Inflammatory macrophage (primary cell): ENCODE measurements at places on chromosomes 7 and 10.

DNA sequence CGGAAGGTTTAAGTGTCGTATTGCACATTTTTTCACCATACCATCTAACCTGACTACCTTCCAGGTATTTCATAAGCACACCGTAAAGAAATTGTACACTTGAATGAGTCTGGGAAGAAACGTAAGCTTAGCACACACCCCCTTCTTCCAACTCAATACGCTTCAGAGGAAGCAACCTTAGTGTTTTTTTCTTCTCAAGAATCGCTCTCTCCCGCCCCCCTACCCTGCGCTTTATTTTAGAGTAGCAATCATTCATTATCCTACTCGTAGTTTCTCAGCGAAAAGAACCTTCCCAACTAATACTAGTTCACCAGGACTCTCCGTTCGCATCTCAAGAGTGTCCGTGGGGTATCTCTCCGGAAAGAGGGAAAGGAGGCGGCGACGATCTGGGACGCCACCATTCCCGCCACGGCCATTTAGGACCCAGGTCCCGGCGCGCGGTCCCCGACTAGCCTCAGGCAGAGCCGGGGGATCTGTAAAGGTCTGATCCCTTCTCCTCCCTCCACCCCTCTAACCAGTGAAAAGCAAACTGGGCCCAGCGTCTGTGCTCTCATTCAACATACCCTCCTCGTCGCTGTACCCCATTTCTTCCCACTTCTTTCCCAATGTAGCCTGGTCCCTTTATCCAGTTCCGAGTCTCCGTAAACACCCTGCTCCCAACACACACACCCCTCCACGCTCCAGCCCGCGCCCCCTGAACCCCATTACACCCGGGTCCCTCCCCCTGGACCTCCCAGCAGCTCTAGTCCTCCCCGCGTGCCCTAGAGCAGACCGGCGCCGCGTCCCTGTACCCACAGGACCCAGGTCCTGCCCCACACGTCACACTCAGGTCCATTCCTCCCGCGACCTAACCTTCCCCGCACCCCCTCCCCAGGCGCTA, 16.0 kb downstream of the MYOZ1 start:
- DNase-seq = peak; percentile 10

DNA sequence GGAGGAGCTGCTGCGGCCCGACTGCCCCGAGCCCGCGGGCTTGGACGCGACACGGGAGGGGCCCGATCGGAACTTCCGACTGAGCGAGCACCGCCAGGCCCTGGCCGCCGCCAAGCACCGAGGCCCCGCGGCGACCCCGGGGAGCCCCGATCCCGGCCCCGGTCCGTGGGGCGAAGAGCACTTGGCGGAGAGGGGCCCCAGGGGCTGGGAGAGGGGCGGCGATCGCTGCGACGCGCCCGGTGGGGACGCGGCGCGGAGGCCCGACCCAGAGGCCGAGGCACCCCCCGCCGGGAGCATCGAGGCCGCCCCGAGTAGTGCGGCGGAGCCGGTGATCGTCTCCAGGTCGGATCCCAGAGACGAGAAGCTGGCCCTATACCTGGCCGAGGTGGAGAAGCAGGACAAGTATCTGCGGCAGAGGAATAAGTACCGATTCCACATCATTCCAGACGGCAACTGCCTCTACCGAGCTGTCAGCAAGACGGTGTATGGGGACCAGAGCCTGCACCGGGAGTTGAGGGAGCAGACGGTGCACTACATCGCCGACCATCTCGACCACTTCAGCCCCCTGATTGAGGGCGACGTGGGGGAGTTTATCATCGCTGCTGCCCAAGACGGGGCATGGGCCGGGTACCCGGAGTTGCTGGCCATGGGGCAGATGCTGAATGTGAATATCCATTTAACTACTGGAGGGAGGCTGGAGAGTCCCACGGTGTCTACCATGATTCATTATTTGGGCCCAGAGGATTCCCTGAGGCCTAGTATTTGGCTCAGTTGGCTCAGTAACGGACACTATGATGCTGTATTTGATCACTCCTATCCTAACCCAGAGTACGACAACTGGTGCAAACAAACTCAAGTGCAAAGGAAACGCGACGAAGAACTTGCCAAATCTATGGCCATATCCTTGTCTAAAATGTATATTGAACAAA, 1.4 kb downstream of the OTUD1 start:
- DNase-seq = peak; percentile 30

- no peak for DNase-seq
These were observed 891.2 kb downstream of the PCDH15 start for GRCh38 chr10:53909791-53910190.

DNA sequence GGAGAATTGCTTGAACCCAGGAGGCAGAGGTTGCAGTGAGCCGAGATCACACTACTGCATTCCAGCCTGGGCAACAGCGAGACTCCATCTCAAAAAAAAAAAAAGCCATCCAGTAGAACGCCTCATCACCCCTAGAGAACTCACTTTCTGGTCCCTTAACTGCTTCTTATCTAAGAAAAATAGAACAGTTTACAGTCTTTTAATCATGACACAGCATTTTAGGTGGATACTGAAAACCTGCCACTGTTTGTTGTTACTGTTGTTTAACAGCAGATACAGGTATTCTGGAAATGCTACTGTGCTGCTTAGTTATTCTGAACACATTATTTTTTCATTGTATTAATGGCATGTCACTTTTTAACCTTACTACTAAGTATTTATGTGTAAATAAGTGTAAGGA, 624.3 kb upstream of the GHITM start:
- DNase-seq = no peak

GRCh38 chr10:16752099-16752498, 65.1 kb downstream of the RSU1 start:
- DNase-seq = no peak

- DNase-seq = peak; percentile 85
These were observed 153.7 kb downstream of the DNAJB6 start for GRCh38 chr7:157490465-157490912.

DNA sequence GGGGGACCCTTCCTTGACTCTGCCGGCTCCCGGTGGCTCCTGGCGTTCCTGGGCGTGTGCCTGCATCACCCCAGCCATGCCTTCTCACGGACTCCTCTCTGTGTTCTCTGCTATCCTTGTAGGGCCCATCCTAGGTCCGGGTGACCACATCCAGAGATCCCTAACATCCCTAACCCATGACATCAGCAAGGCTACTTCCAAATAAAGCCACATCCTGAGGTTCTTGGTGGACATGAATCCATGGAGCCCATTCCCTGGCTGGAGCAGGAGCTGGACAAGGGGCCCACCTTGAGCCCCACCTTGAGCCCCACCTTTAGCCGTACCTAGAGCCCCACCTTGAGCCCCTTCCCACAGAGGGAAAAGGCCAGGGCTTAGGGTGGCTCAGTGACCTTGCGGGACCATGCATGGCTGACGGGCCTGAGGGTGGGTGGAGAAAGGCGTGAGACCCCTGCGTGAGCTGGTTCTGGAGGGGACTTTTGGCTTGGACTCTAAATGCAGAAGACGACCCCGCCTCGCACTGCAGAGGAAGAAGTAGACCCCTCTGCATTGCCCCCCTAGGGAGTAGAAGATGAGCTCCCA, 58.5 kb upstream of the INPP5A start:
- DNase-seq = no peak
